Progenitor cell of endocrine pancreas (in vitro differentiated cells): ENCODE measurements at places on chromosomes 2 and 18. TPM values are rescaled to one million over a fixed set of nuclear protein-coding genes. Genes with fewer than 3 reads are reported as not detected.

Gene SLC9A4
- total RNA-seq: 0.62 and 0.93 TPM in 2 replicates

GRCh38 chr18:34084635-34085034 lies 140.1 kb downstream of the NOL4 start:
- H3K36me3 ChIP-seq: no peaks in the 10 kb centered on the region
- DNase-seq: no peak
- peaks cover 10% of the 10 kb centered on the region for H3K4me1 ChIP-seq
- H3K27me3 ChIP-seq: no peaks in the 10 kb centered on the region

DNA sequence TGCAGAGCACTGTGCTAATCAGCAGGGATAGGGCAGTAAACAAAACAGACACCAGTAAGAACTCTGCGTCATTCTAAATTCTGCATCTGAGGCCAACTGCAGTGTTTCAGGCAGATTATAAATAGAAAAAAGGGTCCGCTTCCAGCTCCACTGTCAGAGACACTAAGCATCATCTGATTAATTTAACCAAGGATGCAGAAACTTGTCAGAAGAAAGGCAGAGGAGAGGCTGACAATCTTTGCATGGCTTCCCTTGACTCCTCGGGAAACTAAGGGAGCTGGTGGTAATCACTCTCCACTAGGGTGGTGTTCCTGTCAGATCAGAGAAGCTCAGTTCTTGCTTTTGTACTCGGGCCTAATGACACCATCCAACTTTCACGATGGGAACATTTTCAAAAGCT lies 123.5 kb downstream of the DNAH6 start:
- no peak overlapping the region for H3K4me3 ChIP-seq
- H3K27ac ChIP-seq: no peak overlapping the region
- no peak for DNase-seq
- H3K36me3 ChIP-seq: peaks cover 9% of the 10 kb centered on the region
- no peaks in the 10 kb centered on the region for H3K4me1 ChIP-seq
- no peaks in the 10 kb centered on the region for H3K27me3 ChIP-seq

DNA sequence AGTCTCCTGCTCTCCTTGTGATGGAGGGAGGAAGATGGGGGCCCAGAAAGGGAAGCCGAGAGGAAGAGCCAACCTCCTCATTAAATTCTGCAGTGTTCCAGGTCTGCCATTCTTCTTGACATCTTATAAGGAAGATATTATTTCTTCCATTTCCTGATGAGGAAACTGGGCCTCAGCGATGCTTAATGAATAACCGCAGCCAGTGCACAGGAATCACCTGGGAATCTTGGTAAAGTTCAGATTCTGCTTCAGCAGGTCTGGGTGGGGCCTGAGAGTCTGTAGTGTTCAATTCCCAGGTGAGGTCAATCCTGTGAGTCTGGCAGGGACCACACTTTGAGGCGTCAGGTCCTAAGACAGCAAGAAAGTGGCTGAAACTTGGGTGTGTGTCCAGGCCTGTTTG lies 17.3 kb downstream of the PCARE start:
- no peak for DNase-seq
- H3K27me3 ChIP-seq: peaks cover 3% of the 10 kb centered on the region
- peaks cover 32% of the 10 kb centered on the region for H3K4me1 ChIP-seq
- no peaks in the 10 kb centered on the region for H3K36me3 ChIP-seq

DNA sequence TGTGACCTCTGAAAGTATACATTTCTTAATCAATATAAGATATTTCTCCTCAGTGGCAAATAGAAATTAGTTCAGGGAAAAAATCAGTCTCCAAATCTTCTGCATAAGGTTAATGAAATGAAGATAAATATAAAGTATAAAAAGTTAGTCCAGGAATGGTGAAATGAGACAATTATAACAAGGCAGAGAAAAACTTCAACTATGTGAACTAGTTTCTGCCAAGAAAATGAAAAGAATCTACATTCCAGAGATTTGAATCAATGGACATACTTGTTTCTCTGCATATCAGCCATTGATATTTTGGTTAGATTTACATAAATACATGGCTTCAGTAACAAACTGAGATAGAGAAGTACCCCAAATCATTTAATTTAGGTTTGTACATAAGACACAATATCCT lies 249.0 kb downstream of the EXOC6B start:
- no peaks in the 10 kb centered on the region for H3K27me3 ChIP-seq
- DNase-seq: no peak
- no peak overlapping the region for H3K27ac ChIP-seq

GRCh38 chr18:48106976-48107781 lies 176.7 kb upstream of the SMAD2 start:
- no peaks in the 10 kb centered on the region for H3K36me3 ChIP-seq
- H3K4me3 ChIP-seq: no peak overlapping the region
- H3K27me3 ChIP-seq: peaks cover 29% of the 10 kb centered on the region
- no peaks in the 10 kb centered on the region for H3K4me1 ChIP-seq
- DNase-seq: no peak
